ENCODE measurements at places on chromosomes 1 and 21.

- DNase-seq, result no peak
Observed at GRCh38 chr1:117613969-117614729, 8.3 kb downstream of the TENT5C start.

- DNase-seq, result no peak
Observed at GRCh38 chr1:195394567-195394966, 1213.7 kb downstream of the KCNT2 start.

DNA sequence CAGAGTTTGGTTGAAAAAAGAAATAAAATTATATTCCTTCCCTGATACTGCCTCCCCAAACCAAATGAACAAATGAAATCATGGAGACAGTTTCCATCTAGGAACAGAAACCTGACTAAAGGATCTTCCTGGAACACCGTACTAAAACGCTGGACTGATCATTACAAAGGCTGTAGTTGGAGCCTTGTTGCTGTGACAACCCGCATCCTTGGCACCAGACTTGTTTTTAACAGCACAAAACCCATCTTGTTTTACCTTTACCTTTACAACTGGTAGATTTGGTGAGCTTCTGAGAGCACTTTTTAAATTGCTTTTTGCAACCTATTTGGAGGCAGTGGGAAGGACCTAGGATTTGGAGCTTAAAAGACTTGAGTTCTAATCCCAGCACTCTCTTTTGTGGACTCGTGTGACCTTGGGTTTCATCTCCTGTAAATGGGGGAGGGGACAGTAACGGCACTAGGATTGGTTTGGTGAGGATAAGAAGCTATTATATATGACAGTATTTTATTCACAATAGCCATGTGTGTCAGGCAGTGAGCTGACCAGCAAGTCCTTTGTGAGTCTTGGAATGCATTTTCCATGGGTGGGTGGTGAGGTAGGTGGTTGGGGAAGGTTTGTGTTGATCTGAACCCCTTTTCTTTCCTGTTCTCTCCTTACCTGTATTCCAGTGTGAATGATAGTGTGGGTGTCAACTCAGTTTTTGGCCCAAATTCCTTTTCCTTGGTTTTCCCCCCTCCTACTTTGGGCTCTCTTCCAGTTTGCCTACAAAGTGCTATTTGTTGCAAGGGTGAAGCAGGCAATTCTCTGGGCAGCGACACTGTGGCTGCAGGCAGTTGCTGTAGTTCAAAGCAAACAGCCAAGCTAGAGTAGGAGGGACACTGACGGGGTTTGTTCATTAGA lies 12.6 kb downstream of the LRRC8D start:
- no peak for DNase-seq

DNA sequence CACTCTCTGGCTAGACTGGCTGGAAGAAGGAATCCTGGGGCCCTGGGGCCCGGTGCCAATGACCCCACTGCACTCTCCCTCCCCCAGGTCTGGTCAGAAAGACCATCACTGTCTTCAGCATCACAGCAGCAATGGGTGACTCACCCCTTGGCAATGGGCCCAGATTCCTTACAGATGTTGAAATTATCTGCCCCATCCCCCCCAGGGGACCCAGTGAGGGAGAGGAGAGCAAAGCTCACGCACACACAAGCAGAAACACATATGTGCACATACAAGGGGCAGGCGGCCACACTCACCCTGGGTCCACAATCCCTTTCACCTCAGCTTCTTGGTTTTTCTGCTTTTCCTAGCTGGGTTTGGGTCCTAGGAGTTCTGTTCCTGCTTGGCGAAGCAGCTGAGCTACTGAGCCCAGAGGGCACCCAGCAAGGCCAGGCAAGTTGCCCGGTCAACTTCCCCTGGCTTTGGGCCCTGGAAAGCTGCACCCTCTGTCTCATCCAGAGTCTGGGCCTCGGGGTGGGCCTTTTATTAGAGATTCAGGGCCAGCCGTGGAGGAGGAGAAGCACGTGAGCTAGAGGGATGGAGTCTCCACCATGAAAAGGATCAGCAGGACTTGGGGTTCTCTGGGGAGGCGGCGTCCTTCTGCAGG lies 2.6 kb downstream of the COL16A1 start:
- DNase-seq, result no peak

GRCh38 chr1:56586502-56586901 lies 7.1 kb upstream of the PLPP3 start:
- no peak for DNase-seq

DNA sequence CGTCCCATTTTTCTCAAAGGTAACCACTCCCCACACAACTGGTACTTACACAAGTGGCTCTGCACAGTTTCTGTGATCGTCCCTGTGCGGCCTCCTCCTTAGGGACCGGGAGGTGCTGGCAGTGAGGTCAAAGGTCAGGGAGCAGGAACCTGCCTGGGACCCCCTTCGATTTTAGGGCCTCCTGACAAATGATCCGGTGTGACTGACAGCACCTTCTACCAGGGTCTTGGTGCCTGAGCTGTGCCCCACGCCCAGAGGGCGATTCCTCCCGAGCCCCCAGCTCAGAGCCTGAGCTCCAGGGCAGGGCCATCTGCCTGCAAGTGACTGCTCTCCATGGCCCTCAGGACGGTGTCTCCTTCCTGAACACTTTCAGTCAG lies 11.8 kb upstream of the TMEM240 start:
- no peak for DNase-seq

- no peak for DNase-seq
Observed at GRCh38 chr1:53551428-53551995, 92.3 kb downstream of the DMRTB1 start.

DNA sequence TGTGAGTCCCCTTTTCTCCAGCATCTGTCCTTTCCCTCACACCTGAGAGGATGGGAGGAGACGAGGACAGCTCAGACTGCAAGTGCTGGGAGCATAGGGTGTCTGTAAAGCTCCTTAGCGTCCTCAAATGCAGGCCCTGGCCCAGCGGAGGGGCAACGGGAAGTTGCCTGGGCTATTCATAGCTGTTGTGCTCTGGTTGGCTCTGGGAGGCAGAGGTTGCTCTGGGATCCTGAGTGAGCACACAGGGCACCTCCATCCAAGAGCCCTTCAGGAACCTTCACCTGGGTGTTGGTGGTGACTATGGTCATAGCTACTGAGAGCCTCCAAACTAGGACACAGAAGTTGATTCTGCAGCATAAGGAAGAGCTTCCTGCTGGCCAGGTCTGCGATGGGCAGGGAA lies 2.6 kb downstream of the PADI1 start:
- DNase-seq, result no peak

DNA sequence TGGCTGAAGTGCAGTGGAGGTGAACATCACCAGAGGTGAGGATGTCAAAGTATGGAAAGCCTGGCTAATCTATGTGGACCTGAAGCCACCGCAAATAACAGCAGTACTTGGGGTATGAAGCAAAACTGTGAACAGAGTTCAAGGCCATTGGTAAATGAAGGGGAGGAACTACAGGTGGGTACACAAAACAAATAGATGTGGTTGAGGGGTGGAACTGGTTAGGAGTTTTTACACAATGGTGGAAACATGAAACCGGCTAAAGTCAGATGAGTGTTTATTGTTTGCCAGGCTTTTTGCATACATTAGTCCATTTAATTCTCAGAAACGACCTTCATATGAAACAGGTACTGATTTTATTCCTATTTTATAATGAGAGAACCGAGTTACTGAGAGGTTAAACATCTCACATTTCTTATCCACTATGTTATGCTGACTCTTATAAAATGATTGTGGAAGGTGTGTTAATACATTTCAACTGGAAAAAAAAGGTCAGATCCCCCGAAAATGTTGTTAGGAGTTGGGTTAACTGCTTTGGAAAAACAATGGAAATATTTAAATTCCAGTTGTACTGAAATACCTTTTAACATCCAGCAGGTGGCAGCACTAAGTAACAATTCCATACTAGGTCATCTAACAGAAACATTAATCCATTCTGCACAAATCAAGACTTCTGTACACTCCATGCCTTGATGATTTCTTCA lies 44.3 kb upstream of the GTF2B start:
- DNase-seq, result no peak

DNA sequence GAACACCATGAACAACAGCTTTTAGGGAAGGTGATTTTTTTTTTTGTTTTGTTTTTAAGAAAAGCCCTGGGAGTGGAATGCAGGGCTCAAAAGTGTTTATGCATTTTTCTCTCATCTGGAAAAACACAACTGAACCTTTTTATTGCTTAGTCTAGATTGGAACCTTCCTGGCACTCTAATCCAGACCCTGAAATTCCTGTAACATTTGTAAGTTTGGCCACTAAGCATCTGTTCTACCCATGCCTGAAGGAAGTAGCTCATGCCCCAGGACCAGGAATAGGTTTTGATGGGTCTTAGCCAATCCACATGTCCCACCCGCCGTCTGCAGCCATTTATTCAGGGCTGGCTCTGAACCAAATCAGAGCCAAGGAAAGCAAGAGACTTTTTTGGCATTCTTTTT lies 39.7 kb upstream of the SLC2A1 start:
- DNase-seq, result no peak

DNA sequence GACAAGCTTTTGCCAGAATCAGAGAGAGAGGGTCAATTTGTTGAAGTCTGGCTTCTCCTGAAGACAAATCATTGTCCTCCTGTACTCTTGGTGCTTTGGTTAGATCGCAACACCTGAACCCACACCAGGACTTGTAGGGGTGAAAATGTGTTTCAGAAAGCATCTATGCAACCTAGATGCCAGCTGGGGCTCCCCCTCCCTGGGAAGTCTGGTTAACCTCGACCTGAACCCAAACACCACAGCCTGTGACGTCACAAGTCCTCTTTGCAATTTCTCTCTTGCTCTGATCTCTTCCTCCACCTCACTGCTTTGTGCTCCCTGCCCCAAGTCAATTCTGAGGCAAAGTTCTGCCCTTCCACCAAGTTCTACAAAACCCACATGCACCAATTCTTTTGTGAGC lies 42.8 kb upstream of the USP24 start:
- peak; percentile 15 for DNase-seq

DNA sequence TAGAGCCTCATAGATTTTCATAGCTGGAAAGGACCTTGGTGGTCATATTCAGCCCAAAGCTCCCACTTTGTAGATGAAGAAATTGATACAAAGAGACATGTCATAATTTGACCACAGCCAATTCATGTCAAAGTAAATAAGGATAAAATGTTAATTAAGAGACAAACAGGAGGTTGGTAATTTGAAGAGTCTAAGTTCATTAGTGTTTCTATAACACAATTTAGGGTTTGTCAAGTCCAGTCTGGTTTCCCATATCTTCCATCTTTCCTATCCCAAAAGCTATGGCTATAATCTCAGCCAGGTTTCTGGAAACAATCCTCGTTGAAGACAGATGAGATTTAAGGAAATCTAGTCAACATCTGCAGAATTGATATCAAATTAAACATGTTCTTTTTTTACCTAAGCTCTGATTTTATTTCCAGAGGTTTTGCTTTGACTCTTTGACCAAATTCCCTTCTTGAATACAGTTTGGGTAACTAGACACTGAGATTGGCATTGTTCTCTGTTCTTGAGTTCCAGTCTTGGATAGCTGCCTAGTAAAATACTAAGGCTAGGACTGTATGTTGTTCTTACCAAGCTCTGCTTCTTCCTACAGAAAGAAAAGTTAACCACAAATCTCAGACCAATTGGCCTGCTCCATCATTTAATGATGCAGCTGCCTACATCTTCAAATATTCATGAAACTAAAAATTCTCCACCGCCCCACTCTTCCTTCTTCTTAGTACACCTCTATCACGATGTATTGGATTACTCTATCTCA lies 62.0 kb downstream of the SLC44A5 start:
- no peak for DNase-seq

DNA sequence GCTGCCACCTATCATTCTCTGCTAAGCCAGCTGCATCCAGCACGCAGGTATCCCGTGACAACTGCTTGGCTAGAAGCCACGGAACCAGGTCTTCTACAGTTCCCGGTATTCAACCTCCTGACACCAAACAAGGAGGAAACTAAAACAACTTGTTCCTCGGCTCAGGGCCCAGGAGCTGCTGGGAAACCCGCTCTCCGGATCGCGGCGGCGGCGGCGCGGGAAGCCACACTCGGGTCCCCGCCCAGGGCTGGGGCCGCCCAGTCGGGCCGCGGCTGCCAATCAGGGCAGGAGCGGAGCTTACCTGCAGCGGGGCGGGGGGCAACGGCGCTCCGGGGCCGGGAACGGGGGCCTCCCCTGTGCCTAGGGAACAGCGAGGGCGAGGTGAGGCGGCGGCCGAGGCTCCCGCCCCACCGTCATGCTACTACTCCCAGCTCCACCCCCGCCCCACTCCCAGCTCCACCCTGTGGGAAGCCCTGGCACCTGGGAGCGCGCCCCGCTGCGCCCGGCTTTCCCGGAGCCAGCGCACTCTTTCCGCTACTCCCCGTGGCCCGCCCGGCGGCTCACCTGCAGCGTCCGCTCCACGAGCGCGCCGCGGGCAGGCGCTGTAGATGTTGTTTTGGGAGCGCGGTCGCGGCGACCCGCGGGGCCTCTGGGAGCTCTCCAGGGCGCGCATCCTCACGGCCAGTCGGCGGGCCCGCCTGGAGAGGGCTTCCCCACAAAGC lies 12.1 kb downstream of the IL24 start:
- DNase-seq, result no peak

GRCh38 chr1:101101360-101101759 lies 75.8 kb upstream of the DPH5 start:
- DNase-seq, result no peak

DNA sequence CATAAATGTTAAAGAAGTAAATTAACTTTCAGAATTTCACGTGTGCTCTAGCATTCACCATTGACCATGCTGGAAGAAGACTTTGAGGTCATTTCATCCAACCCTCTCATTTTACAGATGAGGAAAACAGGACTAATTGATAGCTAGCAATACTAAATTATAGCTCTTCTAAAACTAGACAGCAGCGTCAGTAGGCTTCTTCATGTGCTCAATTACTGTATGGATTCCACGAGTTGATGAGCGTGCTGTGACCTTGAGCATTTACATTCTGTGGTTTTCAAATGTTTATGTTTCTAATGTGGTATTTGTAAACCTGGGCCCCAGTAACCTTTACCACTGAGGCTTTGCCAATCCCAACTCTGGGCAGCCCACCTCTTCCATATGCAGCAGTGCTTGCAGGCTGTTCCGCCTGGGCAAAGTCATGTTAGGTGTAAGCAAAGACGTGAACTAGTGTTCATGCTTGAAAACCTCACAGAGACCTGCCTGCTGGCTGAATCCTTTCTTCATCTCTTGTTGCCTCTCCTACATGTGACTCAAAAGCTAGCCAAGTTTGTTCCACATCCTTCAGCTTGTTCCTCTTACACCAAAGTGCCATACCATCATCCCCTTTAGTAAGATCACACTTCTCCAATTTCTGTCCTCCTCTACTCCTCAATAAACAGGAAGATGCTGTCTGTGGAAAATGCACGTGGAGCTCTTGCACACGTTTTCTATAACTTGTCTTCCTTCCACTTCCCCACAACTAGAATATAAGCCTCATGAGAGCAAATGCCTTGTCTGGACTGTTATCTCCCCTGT lies 17.2 kb downstream of the KCNJ15 start:
- no peak for DNase-seq

DNA sequence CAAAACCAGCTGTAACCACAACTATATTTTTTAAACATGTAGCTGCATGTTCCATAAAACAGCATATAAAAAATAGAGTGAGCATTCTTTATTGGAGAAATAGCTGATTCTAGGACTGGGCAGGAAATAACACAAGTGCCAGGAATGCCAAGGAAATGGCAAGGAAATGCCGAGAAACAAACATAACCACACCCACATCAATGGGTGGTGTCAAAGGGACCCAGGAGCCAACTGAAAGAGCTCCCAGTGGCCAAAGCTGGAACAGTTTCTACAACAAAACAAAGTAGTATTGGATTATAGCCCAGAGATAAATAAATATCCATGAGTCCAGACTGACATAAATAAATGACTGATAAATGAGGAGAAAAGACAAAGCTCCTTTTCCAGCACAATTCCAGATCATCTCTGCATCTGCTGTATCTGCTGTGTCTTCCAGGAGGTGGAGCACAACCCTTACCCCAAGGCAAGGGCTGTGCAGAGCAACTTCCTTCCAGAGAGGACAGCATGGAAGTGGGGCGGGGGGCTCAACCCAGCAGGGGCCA lies 28.1 kb downstream of the ADARB1 start:
- no peak for DNase-seq
